ENCODE measurements at places on chromosomes 2 and 18.

GRCh38 chr2:214807653-214808052 is 1.8 kb downstream of the BARD1 start:
- DNase-seq: no peak

- DNase-seq: no peak
These were observed 9.1 kb upstream of the LCLAT1 start for GRCh38 chr2:30437809-30438548.

- no peak for DNase-seq
These were observed 51.6 kb downstream of the SLC4A3 start for GRCh38 chr2:219679041-219679440.

GRCh38 chr18:35049111-35050027 is 8.2 kb downstream of the MAPRE2 start:
- no peak for DNase-seq

DNA sequence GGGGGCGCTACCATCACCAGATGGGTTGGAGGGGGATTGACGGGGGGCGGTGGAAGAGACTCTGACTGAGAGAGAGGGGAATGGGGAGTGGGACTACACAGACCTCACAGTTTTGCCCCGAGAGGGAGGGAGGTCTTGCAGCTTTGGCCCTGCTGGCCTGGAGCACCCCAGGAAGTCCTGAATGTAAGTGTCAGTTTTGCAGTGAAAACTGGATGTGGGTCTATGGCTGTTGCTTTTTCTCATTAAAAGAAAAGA is 2.4 kb downstream of the TCF7L1 start:
- DNase-seq: no peak

GRCh38 chr2:189178726-189179569 is 613 bp downstream of the COL5A2 start:
- DNase-seq: peak; percentile 38

DNA sequence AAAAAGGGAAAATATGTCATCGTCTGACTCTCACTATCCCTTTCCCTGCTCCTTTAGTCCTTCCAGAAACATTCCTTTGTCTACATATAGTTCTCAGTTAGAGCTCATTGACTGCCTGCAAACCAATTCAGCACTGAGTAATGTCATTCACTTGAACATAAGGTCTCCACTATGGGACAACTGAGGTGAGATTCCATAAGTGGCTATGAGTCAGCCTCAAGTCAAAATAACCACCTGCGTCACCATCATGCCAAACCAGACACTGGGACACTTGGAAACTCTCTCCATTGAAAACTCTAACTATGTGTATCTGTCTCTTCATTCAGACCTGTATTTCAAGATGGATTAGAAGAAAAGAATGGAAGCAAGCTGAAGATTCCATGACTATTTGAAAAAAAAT is 878.0 kb upstream of the PIK3C3 start:
- DNase-seq: no peak
